ENCODE measurements at places on chromosomes 16 and 17. TPM values are rescaled to one million over a fixed set of nuclear protein-coding genes. Genes with fewer than 3 reads are reported as not detected.

The NPIPB6 gene
- 1.4 TPM for polyA plus RNA-seq

The HIRIP3 gene
- polyA plus RNA-seq = 16.4 TPM

The TP53TG3C gene
- not detected for polyA plus RNA-seq

The NHLRC4 gene
- polyA plus RNA-seq = 1.4 TPM

The CRHR1 gene
- not detected for polyA plus RNA-seq

The FOXC2 gene
- 0.70 TPM for polyA plus RNA-seq

The GDPD3 gene
- polyA plus RNA-seq = 8.5 TPM

The SCARF1 gene
- polyA plus RNA-seq = 9.7 TPM

The CACNG3 gene
- not detected for polyA plus RNA-seq

The TMEM231 gene
- polyA plus RNA-seq = 7.0 TPM

The GJC1 gene
- 24.6 TPM for polyA plus RNA-seq

All from hindlimb muscle (tissue), 1 donor.